ENCODE measurements at places on chromosomes 5 and 9. TPM values are rescaled to one million over a fixed set of nuclear protein-coding genes. Genes with fewer than 3 reads are reported as not detected.

DNA sequence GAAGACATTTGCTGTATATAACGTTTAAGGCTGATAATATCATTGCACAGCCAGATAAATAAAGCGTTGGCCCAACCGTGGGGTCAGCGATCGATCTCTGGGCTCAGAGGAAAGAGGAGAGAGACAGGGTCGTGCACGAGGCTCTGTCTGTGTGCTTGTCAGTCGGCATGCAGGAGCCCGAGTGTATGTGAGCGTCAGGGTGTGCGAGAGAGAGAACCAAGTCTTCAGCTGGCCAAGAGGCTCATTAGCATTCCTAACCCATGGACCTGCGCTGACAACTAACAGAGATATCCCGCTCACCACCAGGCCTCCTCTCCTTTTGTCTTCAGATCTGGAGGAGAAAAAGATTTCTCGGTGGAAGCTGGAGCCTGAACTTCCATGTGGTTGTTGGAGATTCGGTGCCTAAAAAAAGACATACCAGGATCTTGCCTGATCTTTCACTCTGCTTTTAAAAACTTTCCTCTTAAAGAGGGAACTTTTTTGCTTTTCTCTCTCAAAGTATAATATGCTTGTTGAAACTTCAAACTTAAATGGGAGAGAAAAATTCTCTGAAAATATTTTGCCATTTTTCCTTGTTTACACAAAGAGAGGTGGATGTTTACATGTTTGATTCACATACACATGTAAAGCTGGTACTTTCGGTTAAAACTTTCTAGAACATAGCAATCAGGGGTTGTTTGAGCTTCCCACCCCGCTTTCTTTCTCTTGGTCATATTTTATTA is 16.5 kb downstream of the NR2F1 start:
- peak overlapping the region; percentile 37 for H3K4me3 ChIP-seq
- no peaks in the 10 kb centered on the region for H3K36me3 ChIP-seq
- peaks cover 5% of the 10 kb centered on the region for H3K4me1 ChIP-seq
- peak overlapping the region; percentile 63 for H3K27ac ChIP-seq
- DNase-seq = peak; percentile 87
- H3K27me3 ChIP-seq = no peaks in the 10 kb centered on the region

DNA sequence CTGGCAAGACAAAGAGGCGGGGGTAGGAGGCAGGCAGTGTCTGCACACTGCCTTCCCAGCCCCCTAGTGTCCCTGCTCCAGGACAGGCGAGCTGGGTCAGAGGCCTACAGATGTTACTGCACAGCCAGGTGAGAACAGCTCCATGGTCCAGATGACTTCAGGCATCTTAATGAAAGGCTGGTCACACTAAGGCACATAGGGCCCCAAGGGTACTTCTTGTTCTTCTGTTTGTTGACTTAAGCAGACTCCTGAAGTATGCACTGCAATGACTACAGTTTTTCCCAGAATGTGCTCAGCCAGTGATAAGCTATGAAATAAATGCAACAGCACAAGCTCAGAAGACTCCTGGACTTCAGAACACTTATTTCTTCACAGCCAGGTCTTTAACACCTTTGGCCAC is 27.4 kb downstream of the ATPSCKMT start:
- no peak for DNase-seq
- H3K27me3 ChIP-seq = no peaks in the 10 kb centered on the region
- H3K4me3 ChIP-seq = no peak overlapping the region
- no peaks in the 10 kb centered on the region for H3K4me1 ChIP-seq

DNA sequence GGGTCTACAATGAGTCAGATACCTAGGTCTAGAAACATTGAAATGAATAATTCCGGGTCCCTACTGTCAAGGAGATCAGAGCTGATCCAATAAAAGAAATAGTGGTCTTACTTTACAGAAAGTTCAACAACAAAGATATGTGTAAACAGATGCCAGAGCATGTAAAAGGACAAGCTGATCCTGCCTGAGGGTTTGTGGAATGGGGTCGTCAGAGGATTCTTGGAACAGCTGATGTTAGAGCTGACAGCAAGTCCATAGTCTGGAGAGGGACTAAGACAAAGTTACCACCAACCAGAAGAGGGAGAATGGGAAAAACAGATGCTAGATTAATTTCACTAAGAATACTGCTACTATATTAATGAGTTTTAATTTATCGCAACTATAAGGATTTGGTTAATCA is 71.5 kb downstream of the FREM1 start:
- no peak overlapping the region for H3K27ac ChIP-seq
- DNase-seq = no peak
- H3K27me3 ChIP-seq = no peaks in the 10 kb centered on the region
- no peak overlapping the region for H3K4me3 ChIP-seq
- H3K36me3 ChIP-seq = peaks cover 7% of the 10 kb centered on the region

GRCh38 chr9:121529237-121529987 is 29.8 kb upstream of the GGTA1 start:
- H3K4me1 ChIP-seq = peaks cover 2% of the 10 kb centered on the region
- peak; percentile 95 for DNase-seq
- H3K36me3 ChIP-seq = no peaks in the 10 kb centered on the region
- no peak overlapping the region for H3K27ac ChIP-seq
- no peaks in the 10 kb centered on the region for H3K27me3 ChIP-seq

DNA sequence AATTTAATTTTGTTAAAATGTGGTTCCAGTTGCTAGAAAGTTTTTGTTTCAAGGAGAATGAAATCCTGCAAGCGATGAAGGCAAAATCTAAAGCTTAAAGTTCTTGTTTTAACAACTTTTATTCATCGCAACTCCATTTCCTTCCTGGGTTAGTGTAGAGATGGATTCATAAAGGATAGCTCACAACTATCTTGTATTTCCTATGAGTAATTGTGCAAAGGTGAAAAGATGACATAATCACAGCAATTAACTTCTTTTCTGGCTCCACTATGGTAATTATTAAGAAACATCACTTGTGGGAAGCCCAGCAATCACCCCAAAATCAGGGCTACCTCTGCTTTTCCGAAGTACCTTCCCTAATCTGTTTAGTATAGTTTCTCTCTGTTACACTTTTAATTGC is 80.8 kb upstream of the SEMA6A start:
- H3K27ac ChIP-seq = no peak overlapping the region
- no peak overlapping the region for H3K4me3 ChIP-seq
- no peaks in the 10 kb centered on the region for H3K36me3 ChIP-seq
- DNase-seq = no peak
- no peaks in the 10 kb centered on the region for H3K27me3 ChIP-seq
- no peaks in the 10 kb centered on the region for H3K4me1 ChIP-seq

- DNase-seq = no peak
- H3K4me3 ChIP-seq = no peak overlapping the region
- no peaks in the 10 kb centered on the region for H3K36me3 ChIP-seq
- H3K27ac ChIP-seq = no peak overlapping the region
- H3K27me3 ChIP-seq = no peaks in the 10 kb centered on the region
Observed at GRCh38 chr5:142931896-142932686, 161.9 kb downstream of the ARHGAP26 start.

DNA sequence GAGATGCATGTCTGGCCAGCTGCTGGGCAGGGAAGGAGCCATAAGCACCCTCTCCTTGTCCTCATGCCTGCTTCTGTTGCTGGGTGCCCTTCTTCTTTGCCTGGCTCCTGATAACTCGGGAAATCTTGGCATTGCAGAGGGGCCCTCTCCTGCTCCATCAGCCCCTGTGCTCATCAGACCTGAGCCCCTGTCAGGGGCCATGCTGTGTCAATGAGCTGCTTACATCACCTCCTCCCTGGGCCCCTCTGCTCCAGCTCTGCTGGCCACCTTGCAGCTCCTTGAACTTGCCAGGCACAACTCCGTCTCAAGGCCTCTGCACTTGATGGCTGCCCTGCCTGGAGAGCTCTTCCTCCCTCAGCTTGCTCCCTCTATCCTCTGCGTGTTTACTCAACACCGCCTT is 194.3 kb downstream of the TTLL11 start:
- H3K36me3 ChIP-seq = no peaks in the 10 kb centered on the region

- H3K27ac ChIP-seq = no peak overlapping the region
- no peak overlapping the region for H3K4me3 ChIP-seq
- H3K4me1 ChIP-seq = peaks cover 2% of the 10 kb centered on the region
Observed at GRCh38 chr5:151570058-151570457, 21.1 kb downstream of the FAT2 start.

- no peak within 1 kb of the TSS for H3K27ac ChIP-seq
- H3K36me3 ChIP-seq = no peaks in the 10 kb centered on the region
- peak; percentile 82 for DNase-seq
Observed at GRCh38 chr5:147509710-147510651, at the start of gene DPYSL3. Gene DPYSL3 (minus strand): TSS chr5:147510068. CDS start chr5:147509858, 210 bp downstream.

Gene BARHL1
- not detected for total RNA-seq

GRCh38 chr5:111453295-111453694 is 59.0 kb downstream of the STARD4 start:
- no peaks in the 10 kb centered on the region for H3K36me3 ChIP-seq
- no peak overlapping the region for H3K4me3 ChIP-seq
- no peak for DNase-seq
- no peak overlapping the region for H3K27ac ChIP-seq

Gene STX17
- 39.7 TPM for total RNA-seq

GRCh38 chr9:124774129-124774978 is 2.6 kb upstream of the OLFML2A start:
- DNase-seq = peak; percentile 85
- peaks cover 9% of the 10 kb centered on the region for H3K27me3 ChIP-seq
- peaks cover 4% of the 10 kb centered on the region for H3K4me1 ChIP-seq
- no peaks in the 10 kb centered on the region for H3K36me3 ChIP-seq

Gene ALDOB
- 11.0 TPM for total RNA-seq

- no peak for DNase-seq
- H3K27me3 ChIP-seq = no peaks in the 10 kb centered on the region
- H3K4me1 ChIP-seq = no peaks in the 10 kb centered on the region
- no peak overlapping the region for H3K27ac ChIP-seq
- H3K4me3 ChIP-seq = no peak overlapping the region
- no peaks in the 10 kb centered on the region for H3K36me3 ChIP-seq
Observed at GRCh38 chr5:143245929-143246561, 157.4 kb downstream of the NR3C1 start.

Gene SLC1A1
- 19.0 TPM for total RNA-seq

DNA sequence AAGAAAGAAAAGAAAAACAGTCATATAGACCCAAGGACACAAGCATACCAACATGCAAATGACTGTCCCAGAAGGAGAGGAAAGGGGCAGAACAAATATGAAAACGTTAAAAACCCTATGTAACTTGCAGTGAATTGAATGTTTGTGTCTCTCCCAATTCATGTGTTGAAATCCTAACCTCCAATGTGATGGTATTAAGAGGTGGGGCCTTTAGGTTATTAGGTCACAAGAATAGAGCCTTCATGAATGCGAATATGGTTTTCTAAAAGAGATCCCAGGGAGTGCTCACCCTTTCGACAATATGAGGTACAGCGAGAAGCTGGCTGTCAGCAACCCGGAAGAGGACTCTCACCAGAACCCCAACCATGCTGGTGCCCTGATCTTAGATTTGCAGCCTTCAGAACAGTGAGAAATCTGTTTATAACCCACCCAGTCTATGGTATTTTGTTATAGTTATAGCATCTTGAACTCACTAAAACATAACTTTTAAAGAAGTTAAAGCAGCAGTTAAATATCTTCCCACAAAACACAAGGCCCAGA is 14.0 kb downstream of the HNRNPAB start:
- H3K4me1 ChIP-seq = peaks cover 18% of the 10 kb centered on the region
- H3K36me3 ChIP-seq = peaks cover 15% of the 10 kb centered on the region
- no peak overlapping the region for H3K27ac ChIP-seq
- no peak overlapping the region for H3K4me3 ChIP-seq
- no peaks in the 10 kb centered on the region for H3K27me3 ChIP-seq
- no peak for DNase-seq

Gene BNIP1
- total RNA-seq = 10.2 TPM
